ENCODE measurements at places on chromosomes 6 and 20.
A peak's percentile ranks its signal among the peaks of the same experiment; 100 is the strongest.

GRCh38 chr20:13238001-13238653, 17.1 kb downstream of the ISM1 start:
- no peak for DNase-seq

DNA sequence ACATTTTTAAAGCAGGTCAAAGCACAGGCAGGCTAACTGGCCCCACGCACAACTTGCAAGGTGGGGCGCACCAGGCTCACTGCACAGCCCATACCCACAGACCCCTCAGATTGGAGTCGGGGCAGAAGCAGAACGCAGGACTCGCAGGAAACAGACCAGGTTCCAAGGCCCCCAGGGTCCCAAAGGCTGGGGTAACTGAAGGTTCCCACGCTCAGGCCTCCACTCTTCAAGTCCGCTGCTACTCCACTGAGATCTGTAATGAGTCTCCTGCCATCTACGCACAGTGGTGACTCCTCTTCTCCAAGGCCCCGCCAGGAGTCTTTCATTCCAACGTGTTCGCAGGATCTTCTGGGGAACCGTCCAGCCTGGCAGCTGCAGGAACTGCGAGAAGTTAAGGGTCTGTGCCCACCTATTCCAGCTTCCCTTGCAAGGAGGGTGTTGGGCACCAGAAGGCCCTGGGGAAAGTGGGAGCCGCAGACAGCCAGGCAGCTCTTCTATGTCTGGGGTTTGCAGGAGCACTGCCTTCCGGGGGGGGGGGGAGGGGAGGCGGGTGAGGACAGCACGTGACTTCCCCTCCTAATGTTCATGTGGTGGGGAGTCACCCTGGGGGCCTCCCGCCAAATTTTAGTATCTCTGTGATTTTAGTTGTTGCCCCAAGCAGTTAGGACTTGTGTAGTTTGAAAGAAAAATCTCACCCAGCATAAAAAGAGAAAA, 2.0 kb upstream of the TAF4 start:
- DNase-seq: peak; percentile 51

DNA sequence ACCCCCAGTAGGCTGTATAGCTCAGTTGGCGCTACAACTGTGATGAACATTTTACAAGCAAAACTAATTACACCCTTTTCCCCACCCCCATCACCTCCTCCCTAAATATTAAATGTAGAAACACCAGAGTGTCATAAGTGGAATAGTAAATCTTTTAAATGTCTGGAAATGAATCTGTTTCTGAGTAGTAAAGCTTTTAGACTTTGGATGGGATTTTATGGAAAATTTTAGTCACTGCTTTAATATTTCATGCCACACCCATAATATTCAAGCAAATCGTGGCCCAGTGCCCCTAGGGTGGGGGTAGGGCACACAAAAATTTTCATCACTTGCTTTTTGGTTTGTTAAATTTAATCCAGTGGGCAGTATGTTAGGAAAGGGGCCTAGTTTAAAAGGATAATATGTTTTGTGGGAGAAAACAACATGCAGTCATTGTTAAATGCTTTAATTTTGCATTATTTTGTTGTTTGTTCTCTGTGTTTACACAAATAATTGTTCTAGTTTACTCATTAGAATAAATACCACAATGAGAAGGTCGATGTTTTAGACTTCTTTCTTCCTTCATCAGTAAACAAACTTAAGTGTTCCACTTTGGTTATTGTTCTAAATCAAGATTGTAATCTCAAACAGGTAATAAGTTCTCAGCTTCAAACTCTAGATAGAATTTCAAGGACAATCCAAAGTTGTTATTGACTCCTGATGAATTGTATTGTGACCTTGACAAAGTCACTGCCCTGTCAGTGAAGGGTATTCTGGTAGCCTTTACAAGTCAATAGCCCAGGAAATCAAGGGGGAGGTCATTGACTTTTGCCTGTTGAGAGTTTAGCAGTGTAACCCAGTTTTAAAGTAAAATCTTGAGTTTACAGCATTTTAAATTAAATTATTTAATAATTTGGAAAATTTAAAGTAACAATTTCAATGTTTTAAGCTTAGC, 79.2 kb downstream of the CBFA2T2 start:
- no peak for DNase-seq

DNA sequence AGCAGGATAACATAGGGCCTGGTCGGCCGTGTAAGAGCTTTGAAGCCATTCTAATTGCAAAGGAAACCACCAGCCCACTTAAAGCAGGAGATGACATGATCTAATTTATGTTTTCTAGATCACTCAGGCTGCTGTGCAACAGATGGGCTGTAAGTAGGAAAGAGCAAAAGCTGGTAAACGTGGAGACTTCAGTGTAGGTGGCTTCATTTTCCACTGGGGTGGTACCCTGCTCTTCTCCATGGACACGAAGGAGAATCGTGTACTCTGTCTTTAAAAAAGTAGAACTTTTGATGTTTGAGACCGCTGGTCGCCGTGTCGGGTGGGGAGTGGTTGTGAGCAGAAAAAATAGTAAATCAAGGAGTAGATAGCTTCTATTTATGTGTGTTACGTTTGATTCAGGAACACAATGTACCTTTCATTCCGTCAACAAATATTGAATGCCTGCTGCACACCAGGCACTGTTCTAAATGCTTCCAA, 6.4 kb downstream of the CASS4 start:
- DNase-seq: peak; percentile 70

DNA sequence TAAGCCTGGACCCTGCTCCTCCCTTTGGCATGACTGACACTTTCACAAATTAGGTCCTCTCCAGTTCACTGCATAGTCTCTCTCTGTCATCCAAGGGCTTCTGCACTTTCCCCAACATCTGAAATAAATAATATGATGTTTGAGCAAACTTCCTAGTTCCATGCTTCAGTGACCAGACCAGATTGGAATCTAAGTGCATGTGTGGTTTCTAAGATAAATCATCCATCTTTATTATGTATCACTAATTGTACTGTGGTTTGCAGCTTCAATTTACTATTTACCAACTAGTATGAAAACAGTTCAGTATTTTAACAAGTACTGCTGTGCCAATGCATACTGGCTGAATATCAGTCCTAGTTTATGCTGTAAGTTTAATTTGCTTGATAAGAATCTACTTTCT, 18.7 kb downstream of the SESN1 start:
- no peak for DNase-seq
